ENCODE measurements at places on chromosomes 1 and 21.

DNA sequence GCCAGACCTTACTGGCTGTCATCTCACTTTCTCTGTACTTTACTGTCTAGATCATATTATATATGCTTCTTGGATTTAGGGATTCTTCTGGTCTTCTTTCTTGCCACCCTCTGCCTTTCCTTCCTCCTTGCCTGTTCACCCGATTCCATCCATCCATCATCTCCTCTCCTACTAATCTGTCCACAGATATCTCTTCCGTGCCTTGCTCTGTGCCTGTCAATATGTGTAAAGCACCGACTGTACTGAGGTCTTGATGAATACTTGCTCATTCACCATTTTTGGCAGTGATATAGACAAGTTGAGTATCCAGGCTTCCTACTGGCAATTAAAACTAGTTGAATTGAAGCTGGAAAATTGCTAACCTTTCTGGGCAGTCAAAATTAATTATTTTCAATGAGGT, 8.1 kb downstream of the FMN2 start:
- DNase-seq, result no peak

DNA sequence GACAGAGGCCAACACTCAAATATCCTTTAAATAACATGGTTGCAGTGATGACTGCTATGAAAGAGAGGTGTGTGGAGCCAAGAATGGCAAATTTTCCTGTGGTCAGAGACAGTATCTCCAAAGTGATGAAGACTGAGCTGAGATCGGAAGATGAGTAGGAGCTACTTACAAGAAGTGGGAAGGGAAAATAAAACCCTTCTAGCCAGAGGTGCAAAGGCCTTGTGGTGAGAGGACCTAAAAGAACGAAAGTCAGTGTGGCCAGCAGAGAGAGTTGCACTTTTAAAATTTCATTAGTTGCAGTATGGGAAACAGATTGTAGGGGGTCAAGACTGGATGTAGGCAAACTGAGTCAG, 17.8 kb downstream of the SLAMF7 start:
- DNase-seq, result no peak

DNA sequence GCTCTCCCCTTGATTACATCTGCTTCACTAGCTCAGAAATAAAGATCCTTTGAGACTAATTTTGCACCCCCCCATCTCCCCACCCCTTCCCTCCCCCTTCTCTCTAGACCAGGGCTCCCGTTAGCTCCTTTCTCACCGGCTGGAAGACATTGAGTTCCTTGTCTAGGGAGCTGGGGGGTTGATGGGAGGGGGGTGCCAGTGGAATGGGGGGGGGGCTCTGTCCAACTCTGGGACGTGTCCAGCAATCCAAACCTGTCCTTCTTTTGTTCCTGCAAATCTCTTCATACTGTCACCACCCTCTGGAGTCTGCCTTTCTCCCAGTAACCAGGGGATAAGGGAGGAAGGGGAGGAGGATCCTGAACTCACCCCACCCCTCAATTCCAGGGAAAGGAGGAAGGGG, 61.9 kb downstream of the RHBG start:
- no peak for DNase-seq

- DNase-seq, result no peak
Observed at GRCh38 chr1:28902738-28903137, 11.6 kb upstream of the EPB41 start.

- no peak for DNase-seq
Observed at GRCh38 chr1:177301425-177302124, 130.8 kb downstream of the BRINP2 start.

- DNase-seq, result no peak
Observed at GRCh38 chr1:181777812-181778211, 283.7 kb downstream of the ZNF648 start.

- no peak for DNase-seq
Observed at GRCh38 chr1:115323366-115324004, 14.6 kb downstream of the NGF start.

DNA sequence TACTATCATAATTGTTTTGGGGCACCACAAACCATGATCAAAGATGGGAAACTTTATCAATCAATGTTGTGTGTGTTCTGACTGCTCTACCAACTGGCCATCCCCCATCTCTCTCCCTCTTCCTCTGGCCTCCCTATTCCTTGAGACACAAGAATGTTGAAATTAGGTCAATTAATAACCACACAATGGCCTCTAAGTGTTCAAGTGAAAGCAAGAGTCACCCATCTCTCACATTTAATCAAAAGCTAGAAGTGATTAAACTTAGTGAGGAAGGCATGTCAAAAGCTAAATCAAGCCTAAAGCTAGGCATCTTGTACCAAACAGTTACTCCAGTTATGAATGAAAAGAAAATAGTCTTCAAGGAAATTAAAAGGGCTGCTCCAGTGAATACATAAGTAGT, 390.3 kb upstream of the NFIA start:
- DNase-seq, result no peak

- DNase-seq, result no peak
Observed at GRCh38 chr1:94425821-94426484, 7.8 kb downstream of the ABCD3 start.

DNA sequence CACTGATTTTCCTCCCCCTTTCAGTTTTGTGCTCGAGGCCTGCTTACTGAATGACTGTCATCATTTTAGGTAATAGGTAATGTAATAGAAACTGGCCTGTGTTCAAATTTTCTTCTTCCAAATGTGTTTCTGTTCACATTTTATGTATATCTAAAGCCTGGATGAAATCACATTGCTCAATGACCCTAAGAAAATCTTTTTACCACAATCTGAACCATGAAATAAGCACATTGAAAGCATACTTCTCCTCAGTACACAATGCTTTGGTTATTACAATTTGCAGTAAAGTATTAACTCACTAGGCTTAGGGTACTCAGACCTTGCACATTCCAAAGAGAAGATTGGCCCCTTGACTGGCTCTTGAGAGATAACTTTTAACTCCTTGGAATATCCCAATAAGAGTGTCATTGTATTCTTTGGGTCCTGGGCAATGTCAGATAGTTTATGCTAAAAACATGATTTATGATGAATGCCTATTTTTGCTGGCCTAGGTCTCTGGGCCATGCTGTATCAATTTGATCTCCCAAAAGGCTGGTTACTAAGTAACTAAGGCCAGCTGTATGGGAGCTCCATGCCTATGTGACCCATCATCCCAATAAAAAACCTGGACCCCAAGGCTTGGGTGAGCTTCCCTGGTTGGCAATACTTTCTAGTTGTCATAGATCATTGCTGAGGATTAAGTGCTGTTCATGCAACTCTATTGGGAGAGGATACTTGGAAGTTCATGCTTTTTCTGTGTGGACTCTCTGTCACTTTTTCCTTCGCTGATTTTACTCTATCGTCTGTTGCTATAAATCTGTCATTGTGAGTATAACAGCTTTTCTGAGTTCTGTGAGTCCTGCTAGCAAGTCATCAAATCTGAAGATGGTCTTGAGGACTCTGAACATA, 293.9 kb downstream of the GRIK1 start:
- DNase-seq, result no peak

- no peak for DNase-seq
Observed at GRCh38 chr1:196677781-196678509, 26.1 kb downstream of the CFH start.

DNA sequence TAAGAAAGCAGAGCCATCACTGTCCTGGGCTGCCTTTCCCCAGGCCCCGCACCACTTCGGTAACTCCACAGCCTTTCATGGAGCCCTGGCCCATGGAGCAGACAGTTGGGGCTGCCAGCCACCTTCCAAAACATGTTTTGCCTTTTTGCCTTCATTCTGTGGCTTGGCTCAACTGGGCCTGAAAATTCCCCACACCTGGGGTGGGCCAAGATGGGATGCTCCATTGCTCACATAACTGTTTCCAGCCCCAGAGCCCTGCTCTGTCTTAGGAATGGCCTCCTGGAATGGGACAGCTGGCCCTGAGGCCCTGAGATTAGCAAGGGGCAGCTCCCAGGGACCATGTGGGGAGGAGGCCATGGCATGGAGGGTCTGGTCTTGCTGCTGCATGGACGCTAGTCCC, 10.9 kb upstream of the PRELP start:
- no peak for DNase-seq

DNA sequence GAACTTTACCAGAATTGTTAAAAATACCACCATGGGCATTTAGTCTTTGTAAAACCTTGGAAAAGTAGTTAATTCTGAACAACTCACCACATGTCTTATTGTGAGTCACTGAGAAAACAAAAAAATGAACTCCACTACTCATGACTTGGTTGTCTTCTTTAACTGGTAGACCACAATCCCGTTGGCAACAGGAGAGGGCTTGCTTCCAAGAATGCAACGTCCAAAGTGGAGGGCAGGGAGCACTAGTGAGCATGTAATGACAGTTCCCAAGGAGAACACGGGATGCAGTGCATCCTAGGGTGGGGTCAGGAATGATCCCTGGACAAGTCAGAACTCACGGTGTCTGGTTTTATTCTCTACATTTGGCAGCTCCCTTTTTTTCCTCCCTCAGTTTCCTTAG, 15.2 kb upstream of the HMCN1 start:
- no peak for DNase-seq

GRCh38 chr1:89732643-89733222, 88.1 kb upstream of the LRRC8D start:
- no peak for DNase-seq

DNA sequence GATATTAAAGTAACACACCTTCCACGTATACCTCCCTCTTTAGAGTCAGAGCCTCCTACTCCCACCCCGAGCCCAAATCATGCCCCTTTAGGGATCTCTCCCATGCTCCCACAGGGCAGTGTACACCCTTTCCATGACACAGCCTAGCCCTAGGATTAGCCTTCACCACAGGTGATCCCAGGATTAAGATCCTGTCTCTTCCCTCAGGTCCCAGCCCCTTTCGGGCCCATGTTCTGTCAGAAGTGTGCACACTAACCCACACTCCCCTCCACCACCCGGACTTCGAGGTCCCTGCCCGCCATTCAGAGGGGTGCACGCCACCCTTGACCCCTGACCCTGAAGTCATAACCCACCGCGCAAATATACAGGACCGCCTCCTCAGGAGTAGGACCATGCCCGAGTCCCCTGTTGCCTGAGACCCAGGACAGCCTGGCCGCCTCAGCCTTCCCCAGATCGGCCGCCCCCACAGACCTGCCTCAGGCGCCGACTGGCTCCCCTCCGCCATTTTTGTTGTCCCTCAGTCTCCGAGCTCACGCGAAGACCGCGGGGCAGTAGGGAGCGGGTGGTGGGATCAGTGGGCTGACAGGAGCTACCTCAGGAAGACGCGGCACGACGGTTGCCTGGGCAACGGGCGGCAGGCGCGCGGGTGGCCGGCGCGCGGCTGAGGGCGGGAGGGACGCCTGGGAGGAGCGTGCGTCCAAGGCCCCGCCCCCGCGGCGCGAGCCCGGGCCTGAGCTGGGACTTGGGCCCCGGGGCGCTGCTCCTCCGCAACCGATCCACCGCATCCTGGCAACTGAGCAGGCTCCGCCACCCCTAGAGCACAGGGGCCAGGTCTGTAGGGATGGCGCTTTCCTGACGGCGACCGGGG, at the start of gene AGBL4:
TSS of gene AGBL4 (minus strand) at position 663 of the 868 bp plus-strand sequence.
- peak; percentile 17 for DNase-seq

DNA sequence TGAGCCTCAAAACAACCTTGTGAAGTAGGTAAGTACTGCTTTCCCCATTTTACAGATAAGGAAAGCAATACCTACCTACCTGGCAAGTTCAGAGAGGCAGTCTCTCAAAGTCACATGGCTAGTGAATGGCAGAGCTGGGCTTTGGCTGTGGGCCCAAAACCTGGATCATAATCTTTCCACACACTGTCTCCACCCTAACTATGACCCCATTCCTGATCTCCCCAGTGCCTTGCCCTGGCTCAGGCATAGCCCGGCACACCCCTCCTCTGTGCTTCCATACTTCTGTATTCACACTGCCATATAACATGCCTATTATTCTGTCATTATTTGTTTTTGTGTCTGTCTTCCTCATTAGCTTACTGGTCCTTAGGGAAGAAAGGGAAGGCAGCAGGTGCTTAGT, 15.9 kb downstream of the GNG12 start:
- no peak for DNase-seq

- DNase-seq, result no peak
Observed at GRCh38 chr21:24470852-24471251, 1136.4 kb downstream of the MRPL39 start.

- no peak for DNase-seq
Observed at GRCh38 chr1:166489356-166489669, 322.5 kb upstream of the FAM78B start.

Measured in CD4-positive, alpha-beta T cell treated with Interleukin-21 for 1 hour (primary cell).